ENCODE measurements at places on chromosomes 5 and 9. TPM values are rescaled to one million over a fixed set of nuclear protein-coding genes. Genes with fewer than 3 reads are reported as not detected.
A peak's percentile ranks its signal among the peaks of the same experiment; 100 is the strongest.

The TYRP1 gene
- total RNA-seq, result not detected

The PCDHB12 gene
- total RNA-seq, result 0.12 TPM

The WDR38 gene
- not detected for total RNA-seq

The LCN9 gene
- not detected for total RNA-seq

The G3BP1 gene
- 291 TPM for total RNA-seq

The PCSK5 gene
- total RNA-seq, result 13.0 TPM

The DMGDH gene
- total RNA-seq, result 1.8 TPM

GRCh38 chr9:98678244-98678842, 30.4 kb downstream of the GABBR2 start:
- H3K36me3 ChIP-seq, result no peaks in the 10 kb centered on the region
- H3K4me1 ChIP-seq, result peaks cover 3% of the 10 kb centered on the region
- no peak for DNase-seq
- no peak overlapping the region for H3K27ac ChIP-seq
- H3K4me3 ChIP-seq, result no peak overlapping the region
- no peaks in the 10 kb centered on the region for H3K27me3 ChIP-seq

DNA sequence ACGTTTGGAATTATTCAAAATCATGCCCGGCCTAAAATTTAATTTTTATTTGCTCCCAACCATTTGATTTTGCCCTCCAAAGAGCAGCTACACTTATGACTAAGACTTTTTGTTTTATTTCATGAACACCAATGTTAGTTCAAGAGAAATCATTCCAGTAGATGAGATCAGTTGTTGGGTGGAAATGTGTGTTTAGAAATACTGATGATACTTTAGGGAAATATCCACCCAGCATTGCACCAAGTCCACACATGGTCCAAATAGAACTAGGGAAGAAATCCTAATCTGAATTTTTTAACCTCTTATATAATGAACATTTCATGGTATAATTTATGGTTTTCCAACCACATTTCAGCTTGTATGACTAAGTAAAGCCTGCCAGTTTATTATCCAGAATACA, 28.3 kb upstream of the GOLPH3 start:
- no peak for DNase-seq
- no peaks in the 10 kb centered on the region for H3K27me3 ChIP-seq
- no peaks in the 10 kb centered on the region for H3K36me3 ChIP-seq
- peaks cover 14% of the 10 kb centered on the region for H3K4me1 ChIP-seq

DNA sequence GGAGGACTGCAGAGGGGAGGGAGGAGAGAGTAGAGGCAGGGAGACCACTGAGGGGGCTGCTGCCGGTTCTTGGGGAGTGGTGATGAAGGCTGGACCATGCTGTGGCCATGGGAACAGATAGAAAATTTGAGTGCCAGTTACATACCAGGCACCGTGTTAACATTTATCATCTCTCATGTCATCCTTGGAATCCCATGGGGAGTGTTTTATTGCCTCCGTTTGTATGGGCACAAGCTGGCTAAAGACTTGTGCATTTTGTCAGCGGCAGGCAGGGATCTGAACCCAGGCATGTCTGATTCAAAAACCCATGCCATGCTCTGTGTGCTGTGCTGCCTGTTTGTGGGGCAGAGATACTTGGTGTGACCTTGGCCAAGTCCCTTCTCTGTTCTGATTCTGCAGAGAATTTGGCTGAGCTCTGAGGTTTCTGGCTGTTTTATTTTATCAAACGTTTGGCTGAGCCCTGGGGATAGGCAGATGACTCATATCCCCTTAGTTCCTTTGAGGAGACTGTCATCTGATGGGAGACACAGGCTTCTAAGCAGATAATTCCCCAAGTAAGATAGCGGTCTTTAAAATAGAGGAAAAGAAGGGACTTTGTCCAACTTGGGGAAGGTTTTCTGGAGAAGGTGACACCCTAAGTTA, 22.2 kb downstream of the COL27A1 start:
- H3K36me3 ChIP-seq, result peaks cover 1% of the 10 kb centered on the region
- no peak for DNase-seq
- H3K27ac ChIP-seq, result no peak overlapping the region
- peaks cover 28% of the 10 kb centered on the region for H3K4me1 ChIP-seq
- H3K4me3 ChIP-seq, result no peak overlapping the region

- H3K4me1 ChIP-seq, result 0 out of 2 replicates have a peak, but pooled peaks cover 5% of the 10 kb centered on the region
- H3K27ac ChIP-seq, result no peak overlapping the region
- H3K4me3 ChIP-seq, result no peak overlapping the region
- H3K36me3 ChIP-seq, result peaks cover 2% of the 10 kb centered on the region
Measured at GRCh38 chr5:160271396-160271795, 41.0 kb downstream of the CCNJL start.

DNA sequence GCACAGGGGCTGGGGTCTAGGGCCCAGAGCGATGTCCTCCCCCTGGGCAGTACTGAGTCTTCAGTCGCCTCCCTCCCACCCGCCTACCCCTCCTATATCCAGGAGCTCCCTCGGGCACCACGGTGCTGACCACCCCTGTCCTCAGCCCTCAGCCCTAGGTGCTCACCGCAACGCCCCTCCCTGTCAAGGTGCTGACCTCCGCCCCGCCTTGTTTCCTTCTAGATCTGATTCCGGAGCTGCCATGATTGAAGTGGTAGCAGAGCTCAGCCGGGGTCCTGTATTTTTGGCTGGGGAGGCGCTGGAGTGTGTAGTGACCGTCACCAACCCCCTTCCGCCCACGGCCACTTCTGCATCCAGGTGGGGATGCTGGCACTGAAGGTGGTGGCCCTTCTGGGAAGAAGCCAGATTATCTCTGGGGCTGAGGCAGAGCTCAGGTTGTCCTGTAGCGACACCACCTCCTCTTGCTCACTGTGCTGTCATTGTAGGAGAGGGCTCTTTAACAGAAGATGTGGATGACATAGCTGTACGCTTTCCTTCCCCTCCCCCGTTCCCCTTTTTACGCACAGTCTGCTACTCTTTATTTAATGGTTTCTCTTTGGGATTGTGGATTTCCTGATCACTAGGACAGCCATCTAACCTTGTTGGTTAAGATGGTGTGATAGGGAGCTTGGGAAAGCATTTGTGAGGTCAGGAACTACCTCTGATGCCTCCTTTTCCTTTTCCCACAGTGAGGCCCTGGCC, 598 bp downstream of the RGP1 start:
- peak overlapping the region; percentile 89 for H3K4me3 ChIP-seq
- peak overlapping the region; percentile 85 for H3K27ac ChIP-seq
- DNase-seq, result peak; percentile 58
- peaks cover 6% of the 10 kb centered on the region for H3K36me3 ChIP-seq

DNA sequence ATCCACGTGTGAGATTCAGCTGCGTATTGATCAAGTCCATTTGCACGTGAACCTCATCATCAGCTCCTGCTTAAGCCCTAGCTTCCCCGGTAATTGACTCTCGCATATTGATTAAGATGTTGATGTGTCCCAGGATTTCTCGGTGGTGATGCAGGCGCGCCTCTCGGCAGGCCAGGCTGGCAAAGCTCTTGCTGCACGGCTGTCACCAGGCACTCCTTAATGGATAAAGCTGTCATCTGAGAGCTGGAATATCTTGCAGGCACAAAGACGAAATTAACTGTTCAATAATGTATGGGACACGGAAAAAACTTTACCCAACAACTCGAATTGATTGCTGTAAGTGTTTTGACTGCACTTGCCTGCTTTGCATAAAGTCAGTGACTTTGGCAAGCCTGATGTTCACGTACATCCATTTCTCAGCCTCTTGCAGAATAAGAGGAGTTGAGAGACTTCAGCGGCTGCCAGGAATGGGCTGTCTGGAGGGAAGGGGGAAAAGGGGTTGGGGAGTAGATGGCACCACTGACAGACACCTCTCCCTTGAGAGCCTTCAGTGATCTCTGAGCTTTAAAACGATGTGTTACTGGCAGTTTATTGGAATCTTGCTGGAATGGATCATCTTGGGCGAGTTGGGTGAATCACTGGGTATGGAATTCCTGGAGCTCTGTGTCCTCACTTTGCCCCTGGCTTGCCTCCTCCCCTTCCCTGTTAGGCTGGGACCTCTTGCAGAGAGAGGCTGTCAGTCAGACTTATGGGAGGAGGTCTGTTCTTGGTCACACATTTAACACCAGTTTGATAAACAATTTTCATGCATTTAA, 650.3 kb downstream of the CCDC171 start:
- DNase-seq, result no peak
- H3K4me3 ChIP-seq, result no peak overlapping the region
- H3K4me1 ChIP-seq, result no peaks in the 10 kb centered on the region
- H3K36me3 ChIP-seq, result no peaks in the 10 kb centered on the region

DNA sequence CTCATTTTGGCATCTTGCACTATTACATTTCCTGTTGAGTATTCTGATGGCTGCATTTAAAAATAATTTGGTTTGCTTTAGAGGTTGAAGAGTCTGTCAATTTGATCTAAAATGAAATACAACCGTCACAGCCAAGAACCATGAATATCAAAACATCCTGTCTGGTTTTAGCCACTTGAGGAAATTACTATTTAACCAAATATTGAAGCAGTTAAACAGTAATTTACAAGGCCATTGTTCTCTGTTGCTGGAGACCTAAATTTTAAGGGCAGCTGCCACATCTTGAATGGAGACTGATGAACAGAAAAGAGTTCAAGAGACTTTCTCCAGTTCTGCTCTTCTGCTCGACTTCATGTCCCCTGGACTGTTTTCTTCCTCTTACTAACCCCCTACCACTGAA, 549.4 kb downstream of the LRRC70 start:
- no peak overlapping the region for H3K4me3 ChIP-seq
- H3K36me3 ChIP-seq, result no peaks in the 10 kb centered on the region
- H3K27me3 ChIP-seq, result no peaks in the 10 kb centered on the region
- H3K27ac ChIP-seq, result no peak overlapping the region

- H3K4me3 ChIP-seq, result no peak overlapping the region
- no peaks in the 10 kb centered on the region for H3K27me3 ChIP-seq
Measured at GRCh38 chr5:14309878-14310531, 166.9 kb downstream of the TRIO start.

DNA sequence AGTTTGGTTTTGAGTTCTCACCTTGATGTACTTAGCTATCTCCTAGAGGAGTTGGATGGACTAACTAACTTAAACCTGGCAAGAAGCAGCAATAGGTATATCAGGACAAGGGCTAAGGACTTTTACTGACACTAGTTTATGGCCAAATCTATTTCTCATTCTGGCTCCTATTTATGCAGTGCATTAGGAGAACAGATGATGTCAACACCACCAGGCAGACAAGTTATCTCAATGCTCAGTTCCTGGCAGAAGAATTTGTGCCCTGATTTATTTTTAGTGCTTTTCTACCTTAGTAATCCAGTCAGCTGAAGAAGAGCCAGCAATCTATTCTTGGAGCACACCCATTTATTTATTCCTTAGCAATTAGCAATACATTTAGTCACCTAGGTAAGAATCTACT, 30.7 kb upstream of the MYOT start:
- H3K27me3 ChIP-seq, result no peaks in the 10 kb centered on the region
- peak overlapping the region; percentile 6 for H3K27ac ChIP-seq
- no peaks in the 10 kb centered on the region for H3K36me3 ChIP-seq
- DNase-seq, result no peak

GRCh38 chr5:61631438-61631941, 299.4 kb downstream of the ZSWIM6 start:
- no peaks in the 10 kb centered on the region for H3K36me3 ChIP-seq
- DNase-seq, result no peak
- no peak overlapping the region for H3K27ac ChIP-seq
- no peaks in the 10 kb centered on the region for H3K27me3 ChIP-seq

DNA sequence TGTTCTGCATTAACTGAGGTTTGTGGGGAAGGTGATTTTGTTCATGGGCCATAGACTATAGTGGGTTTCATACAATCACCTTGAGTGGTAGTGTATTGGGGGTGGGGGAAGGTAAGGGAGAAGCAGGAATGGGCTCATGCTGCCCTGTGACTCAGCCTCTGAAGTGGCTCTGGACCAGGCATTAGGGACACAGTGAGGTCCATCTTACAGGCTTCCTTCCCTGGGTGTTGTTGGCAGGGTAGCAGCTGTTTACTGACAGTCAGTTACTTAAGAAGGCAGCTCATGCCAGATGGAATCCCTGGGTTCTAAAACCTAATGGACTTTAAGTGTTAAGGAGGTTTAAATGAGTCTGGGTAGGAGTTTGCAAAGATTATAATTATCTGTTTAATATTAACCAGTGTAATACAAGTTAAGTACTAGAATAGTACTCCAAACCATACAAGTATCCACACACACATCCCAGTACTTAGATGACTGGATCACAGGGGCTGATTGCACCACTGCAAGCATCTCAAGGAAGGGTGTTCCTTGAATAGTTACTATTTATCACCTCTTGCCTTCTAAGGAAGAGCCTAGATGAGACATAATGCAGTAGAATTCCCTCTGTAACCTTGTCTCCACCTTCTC, 59.3 kb downstream of the CAST start:
- H3K27me3 ChIP-seq, result no peaks in the 10 kb centered on the region
- H3K4me1 ChIP-seq, result no peaks in the 10 kb centered on the region
- no peak for DNase-seq
- H3K27ac ChIP-seq, result no peak overlapping the region

- DNase-seq, result no peak
- H3K27ac ChIP-seq, result no peak overlapping the region
- no peaks in the 10 kb centered on the region for H3K36me3 ChIP-seq
Measured at GRCh38 chr9:106304401-106304920, 558.5 kb upstream of the ZNF462 start.

DNA sequence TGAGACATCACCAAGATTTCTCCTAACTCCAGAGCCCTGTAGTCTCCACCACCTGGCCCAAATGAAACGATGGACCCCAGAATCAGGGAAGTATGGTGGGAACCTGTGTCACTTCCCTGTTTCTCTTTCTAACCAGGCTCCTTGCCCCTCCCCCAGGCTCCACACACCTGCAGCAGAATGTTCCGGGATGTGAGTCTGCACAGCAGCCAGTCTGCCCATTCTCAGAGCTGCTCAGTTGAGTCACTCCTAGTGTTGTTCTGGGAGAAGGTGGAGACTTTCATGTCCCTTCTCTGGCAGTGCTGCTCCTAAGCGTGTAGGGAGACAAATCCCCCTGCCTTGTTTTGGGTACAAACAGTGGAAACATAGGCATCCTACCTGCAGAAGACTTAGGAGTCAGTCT, 76.0 kb upstream of the XPA start:
- no peaks in the 10 kb centered on the region for H3K27me3 ChIP-seq
- no peaks in the 10 kb centered on the region for H3K36me3 ChIP-seq
- H3K4me1 ChIP-seq, result peaks cover 17% of the 10 kb centered on the region

- no peak overlapping the region for H3K27ac ChIP-seq
- H3K27me3 ChIP-seq, result no peaks in the 10 kb centered on the region
- H3K4me1 ChIP-seq, result no peaks in the 10 kb centered on the region
- H3K4me3 ChIP-seq, result no peak overlapping the region
- H3K36me3 ChIP-seq, result no peaks in the 10 kb centered on the region
- no peak for DNase-seq
Measured at GRCh38 chr5:152488869-152489268, 83.8 kb upstream of the NMUR2 start.

- peak overlapping the region; percentile 94 for H3K27ac ChIP-seq
- DNase-seq, result no peak
- no peaks in the 10 kb centered on the region for H3K36me3 ChIP-seq
Measured at GRCh38 chr5:106940301-106940846, 730.4 kb downstream of the EFNA5 start.

GRCh38 chr5:160991205-160991604, 139.2 kb upstream of the ATP10B start:
- DNase-seq, result no peak
- H3K36me3 ChIP-seq, result no peaks in the 10 kb centered on the region
- H3K4me1 ChIP-seq, result no peaks in the 10 kb centered on the region
- H3K27me3 ChIP-seq, result no peaks in the 10 kb centered on the region

GRCh38 chr5:78602400-78602799, 46.2 kb downstream of the LHFPL2 start:
- H3K27ac ChIP-seq, result peak overlapping the region; percentile 83
- H3K4me1 ChIP-seq, result peaks cover 94% of the 10 kb centered on the region
- no peaks in the 10 kb centered on the region for H3K36me3 ChIP-seq
- no peaks in the 10 kb centered on the region for H3K27me3 ChIP-seq

- no peaks in the 10 kb centered on the region for H3K27me3 ChIP-seq
- H3K36me3 ChIP-seq, result no peaks in the 10 kb centered on the region
- no peak for DNase-seq
- H3K4me3 ChIP-seq, result no peak overlapping the region
- peaks cover 7% of the 10 kb centered on the region for H3K4me1 ChIP-seq
Measured at GRCh38 chr9:131660466-131661405, 79.1 kb downstream of the RAPGEF1 start.

All from Caco-2 (cell line).